ENCODE measurements at places on chromosomes 4 and X. TPM values are rescaled to one million over a fixed set of nuclear protein-coding genes. Genes with fewer than 3 reads are reported as not detected.

Gene FAM149A
- total RNA-seq = 1.6 TPM

Gene TCP11X2
- total RNA-seq = not detected

Gene SPANXA1
- not detected for total RNA-seq

Gene CFAP47
- total RNA-seq = 0.02 TPM

Gene ACE2
- not detected for total RNA-seq

Gene DNAAF6
- total RNA-seq = not detected

Gene RAB40A
- total RNA-seq = not detected

Gene C4orf50
- not detected for total RNA-seq

Gene SPIN2A
- 0.15 TPM for total RNA-seq

Gene HSFX1
- 0.31 TPM for total RNA-seq

Gene ANKRD50
- 5.4 TPM for total RNA-seq

Gene TACR3
- total RNA-seq = not detected

Gene PLP2
- total RNA-seq = 328 TPM

Gene SPACA5
- not detected for total RNA-seq

Gene CLDN22
- not detected for total RNA-seq

Gene ARR3
- total RNA-seq = not detected

Gene PASD1
- not detected for total RNA-seq

Gene TRIML1
- total RNA-seq = not detected

Gene ATG4A
- total RNA-seq = 8.4 TPM

Gene BEND4
- not detected for total RNA-seq

Gene PAGE1
- not detected for total RNA-seq

Gene PDE6B
- not detected for total RNA-seq

Gene RPS6KA3
- 68.2 TPM for total RNA-seq

Gene DIAPH2
- total RNA-seq = 5.3 TPM

Gene NDST3
- total RNA-seq = not detected

Gene PLP1
- total RNA-seq = not detected

Gene HEPH
- not detected for total RNA-seq

Gene BTC
- 0.76 TPM for total RNA-seq

Gene EMCN
- total RNA-seq = not detected

Gene OTC
- not detected for total RNA-seq

Gene PABPC4L
- 0.16 TPM for total RNA-seq

Gene FBXL5
- total RNA-seq = 32.0 TPM

Gene NSG1
- total RNA-seq = 0.86 TPM

Gene GPC3
- not detected for total RNA-seq

Gene NSUN7
- 0.27 TPM for total RNA-seq

Gene SPATA18
- 5.2 TPM for total RNA-seq

Gene EGF
- total RNA-seq = 0.27 TPM

Gene GAGE12H
- total RNA-seq = not detected

Gene TMPRSS11D
- not detected for total RNA-seq

Gene ETDA
- not detected for total RNA-seq
